ENCODE measurements at places on chromosomes 12 and 14.

GRCh38 chr12:75971253-75971652, 60.3 kb downstream of the PHLDA1 start:
- no peak for DNase-seq

DNA sequence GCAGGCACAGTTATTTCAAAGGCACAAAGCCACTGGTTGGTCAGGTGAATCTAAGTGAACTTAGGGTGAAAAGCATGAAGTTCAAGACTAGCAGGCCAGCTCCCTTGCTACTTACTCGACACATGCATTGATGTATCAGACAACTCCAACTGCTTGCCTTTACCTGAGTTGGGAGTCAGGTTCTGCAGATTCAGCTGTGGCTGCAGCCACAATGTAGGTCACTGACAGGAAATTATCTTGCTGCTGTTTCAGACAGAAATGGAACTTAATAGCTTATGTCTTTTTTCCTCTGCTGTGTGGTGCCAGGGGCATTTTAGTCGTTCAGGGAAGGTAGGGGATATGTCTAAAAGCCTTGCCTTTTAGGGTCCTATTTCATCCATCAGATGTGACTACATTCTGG, 125.6 kb upstream of the RPH3A start:
- no peak for DNase-seq

DNA sequence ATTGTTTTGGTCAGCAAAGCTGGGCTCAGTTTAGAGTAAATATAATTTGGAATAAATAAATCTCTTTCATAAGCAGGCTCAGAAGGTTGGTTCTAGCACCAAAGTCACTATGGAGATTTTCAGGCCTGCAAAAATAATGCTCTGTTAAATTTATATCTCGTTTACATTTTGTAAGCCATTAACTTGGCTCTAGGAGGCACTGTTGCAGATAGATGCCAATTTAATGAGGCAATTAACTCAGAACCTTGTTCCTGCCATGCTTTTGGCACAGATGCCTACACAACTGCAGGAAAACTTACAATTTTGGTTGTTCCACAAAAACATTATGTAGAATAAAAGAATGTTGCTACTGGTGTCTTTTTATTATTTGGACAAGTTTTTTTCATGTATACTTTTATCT, 428.1 kb downstream of the FLRT2 start:
- DNase-seq, result no peak

DNA sequence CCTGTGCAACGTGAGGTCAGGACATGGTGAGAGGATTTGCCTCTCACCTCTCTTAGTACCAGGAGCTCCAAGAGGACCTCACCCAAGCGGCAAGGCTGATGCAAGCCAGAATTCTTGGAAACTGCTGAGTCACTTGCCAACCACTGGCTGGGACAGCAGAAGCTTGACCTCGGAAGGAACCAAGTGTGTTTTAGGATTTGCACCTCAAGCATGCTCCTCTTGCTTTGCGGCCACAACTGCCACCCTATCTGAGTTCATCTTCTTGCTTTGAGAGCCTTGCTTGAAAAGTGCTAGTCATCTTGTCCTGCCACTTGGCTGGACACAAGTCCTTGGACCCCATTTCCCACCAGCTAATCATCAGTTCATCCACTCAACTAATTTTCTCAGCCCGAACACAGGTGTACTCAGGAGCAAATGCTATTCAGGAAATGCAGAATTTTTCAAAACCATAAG, 195.8 kb downstream of the SLC25A21 start:
- no peak for DNase-seq

DNA sequence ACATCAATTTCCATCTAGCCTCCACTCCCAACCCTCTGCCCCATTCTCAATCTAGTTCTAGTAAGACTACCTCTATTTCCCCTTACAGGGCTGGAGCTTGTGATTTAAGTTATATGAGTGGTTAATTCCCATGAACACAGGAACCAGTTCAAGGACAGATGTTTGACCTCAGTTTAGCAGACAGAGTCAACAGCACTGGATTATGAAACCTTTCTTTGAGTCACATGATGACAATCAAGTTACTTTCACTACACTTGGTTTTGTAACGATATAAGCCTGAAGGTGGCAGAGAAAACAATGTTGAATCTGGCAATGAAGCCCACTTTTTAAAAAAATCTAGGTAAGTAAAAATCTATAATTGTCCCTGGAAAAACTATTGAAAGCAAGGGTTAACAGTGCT, 1646.2 kb upstream of the FLRT2 start:
- DNase-seq, result no peak

- DNase-seq, result no peak
Measured at GRCh38 chr12:13536219-13536910, 339.8 kb downstream of the EMP1 start.

DNA sequence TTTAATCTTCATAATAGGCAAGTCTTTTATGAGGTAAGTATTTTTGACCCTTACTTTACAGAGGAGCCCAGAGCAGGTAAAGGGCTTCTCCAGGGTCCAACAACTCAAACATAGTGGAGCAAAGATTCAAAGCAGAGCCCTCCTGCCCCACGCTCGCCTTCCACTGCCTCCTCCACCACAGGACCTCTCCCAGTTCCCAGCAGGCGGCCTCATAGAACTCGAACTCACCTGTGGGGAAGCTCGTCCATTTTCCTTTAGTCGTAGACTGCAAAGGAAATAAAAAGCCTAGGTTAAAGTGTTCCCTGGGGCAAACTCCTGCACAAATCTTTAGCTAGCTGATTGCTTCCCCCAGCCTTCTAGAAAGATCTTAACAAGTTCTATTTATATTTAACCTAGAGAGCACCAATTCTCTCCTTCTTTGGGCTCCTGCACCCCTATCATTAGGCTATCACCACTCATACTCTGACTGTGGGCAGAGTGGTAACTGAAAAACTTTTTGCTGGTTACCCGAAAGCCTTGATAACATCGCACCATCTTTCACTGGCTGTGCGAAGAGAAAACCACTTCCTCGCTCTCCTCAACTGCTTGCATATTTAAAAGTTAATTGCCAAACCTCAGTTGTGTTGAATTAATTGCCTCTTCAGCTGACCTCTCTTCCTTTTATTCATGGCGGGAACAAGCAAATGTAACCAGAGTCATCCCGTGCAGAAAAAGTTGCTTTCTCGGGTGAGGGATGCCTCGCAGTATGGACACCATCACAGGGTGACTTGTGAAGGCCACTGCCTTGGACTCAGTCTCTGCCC, 299.6 kb downstream of the DPF3 start:
- no peak for DNase-seq

GRCh38 chr12:59858508-59859170, 262.8 kb downstream of the SLC16A7 start:
- DNase-seq, result no peak

- no peak for DNase-seq
Measured at GRCh38 chr12:64390275-64390851, at the start of gene C12orf56. C12orf56 (minus strand) TSS chr12:64390758; CDS start chr12:64390565, 193 bp downstream.
